ENCODE measurements at places on chromosomes 4 and X.

DNA sequence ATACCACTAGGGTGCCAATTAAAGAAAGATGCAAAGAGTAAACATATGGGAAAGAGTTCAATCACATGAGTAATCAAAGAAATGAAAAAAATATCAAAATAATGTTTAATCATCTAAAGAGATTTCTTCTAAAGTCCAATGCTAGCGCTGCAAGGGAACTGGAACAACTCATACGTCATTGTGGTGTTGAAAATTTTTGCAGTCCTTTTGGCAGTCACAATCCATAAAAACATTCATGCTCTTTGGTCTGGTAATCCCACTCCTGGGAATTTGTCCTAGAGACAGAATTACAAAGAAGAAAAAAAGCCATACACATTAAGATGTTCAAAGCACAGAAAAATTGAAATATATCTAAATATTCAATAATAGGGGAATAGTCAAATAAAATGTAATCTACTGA lies 4.6 kb downstream of the P2RY4 start:
- DNase-seq = no peak

DNA sequence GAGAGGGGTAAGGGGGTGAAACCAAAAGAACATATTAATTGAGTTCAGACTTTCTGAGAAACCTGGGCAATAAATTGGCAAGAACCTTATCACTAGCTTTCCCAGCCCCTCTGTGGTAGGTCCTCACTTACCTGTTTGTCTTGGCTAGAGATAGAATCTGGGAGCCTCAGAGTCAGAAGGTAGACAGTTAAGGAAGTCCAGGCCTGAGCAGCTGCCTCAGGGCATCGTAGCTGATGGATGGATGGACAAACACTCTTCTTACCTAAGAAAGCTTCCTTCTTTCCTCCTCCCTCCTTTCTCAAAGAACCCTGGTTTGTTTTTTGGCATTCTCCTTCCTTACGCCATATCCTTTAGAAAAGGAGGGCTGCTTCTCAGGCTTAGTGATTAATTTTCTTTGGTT lies 24.4 kb downstream of the FRAS1 start:
- DNase-seq = no peak

DNA sequence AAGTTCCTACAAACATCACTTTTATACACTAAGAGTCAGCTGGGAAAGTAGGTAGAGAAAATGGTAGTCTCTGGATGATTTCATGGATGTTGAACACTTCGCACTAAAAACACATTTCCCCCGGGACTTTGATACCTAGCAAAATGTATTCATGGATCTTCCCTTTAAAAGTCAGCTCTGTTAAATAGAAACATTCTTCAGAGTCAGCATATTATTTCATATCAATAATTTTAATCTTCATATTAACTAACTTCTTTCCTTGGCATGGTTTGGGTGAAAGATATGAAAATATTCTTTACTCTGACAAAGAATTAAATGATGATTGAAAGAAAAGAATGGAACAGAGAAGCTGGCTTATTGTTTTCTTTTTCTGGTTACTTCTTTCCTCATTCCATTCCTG lies 185.5 kb downstream of the NDST4 start:
- DNase-seq = no peak

- DNase-seq = no peak
Observed at GRCh38 chr4:12884846-12885796, 599.0 kb downstream of the RAB28 start.

DNA sequence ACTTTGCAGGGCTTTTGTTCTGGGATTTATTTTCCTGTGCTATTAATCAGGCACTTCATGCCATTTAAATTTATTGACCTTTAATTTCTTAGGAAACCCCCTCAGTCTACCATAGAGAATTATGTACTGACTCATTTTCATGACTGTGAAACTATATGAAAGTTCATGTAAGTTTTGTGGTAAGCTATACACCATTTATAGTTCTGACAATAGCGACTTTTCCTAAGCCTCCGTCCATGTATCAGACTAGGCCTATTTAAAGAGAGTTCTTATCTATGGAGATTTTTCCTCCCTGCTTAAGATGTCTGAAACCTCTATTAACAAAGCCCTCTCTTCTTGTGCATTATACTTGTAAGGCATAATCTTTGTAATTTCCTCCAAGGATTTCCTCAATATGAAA lies 111.6 kb downstream of the AFF2 start:
- no peak for DNase-seq

DNA sequence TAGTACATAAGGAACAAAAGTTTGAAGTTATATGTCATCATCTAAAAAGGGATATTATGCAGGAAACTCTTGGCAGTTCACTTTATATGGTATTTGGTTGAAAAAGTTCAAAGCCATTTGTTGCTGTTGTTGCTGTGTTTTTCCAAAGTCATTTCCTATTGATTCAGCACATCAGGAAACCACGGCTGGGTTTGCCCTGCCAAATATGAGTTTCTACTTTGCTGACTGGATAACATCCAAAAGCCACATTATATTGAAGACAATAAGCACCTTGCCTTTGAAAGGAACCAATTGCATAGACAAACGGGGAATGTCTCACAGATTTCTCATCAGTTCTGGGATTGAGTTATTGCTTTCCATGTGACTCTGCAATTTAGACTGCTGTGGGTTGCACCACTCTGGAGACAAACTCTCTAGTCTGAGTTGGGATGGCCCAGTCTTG lies 206.1 kb downstream of the SLC39A8 start:
- peak; percentile 77 for DNase-seq

DNA sequence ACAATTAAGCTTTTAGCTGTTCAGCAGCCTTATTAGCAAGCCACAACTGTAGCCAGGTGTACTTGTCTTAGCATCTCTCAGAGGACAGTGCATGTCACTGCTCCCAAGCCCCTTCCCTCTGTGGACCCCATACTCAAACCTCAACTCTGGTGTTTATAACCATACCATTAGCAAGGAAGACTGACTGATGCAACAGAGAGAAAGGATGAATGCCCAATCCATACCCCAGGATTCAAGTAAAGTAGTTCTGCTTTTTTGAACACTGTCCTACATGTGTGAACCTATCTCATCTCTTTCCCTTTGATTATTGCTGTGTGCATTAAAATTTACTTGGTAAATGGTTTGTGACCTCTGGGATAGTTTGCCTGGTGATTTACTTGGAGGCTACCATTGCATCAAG lies 22.8 kb upstream of the CYBB start:
- DNase-seq = no peak

GRCh38 chrX:7083468-7084396 lies 63.8 kb upstream of the STS start:
- DNase-seq = peak; percentile 96

DNA sequence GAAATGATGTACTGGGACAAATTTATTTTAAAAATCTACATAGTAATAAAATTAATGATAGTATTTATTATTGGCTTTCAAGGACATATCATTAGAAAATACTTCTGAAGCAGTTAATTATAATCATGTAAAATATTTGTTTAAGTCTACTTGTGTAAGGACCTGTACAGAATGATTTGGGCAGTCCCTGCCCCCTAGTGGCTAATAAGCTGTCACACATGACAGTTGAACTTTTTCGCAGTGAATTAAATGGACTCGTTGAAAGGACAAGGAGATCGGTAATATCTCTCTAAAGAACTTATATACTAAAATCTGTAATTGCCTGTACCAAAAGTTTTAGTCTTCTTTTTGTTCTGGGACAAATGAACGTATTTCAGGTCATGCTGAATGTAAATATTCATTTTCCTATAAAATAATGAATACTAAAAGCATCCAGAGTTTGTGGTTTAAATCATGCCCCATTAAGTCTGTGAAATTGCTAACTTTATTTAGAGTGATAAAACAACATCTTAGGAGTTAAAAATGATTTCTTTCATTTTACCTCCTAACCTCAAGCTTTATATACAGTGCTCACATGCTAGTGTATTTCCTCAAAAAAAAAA lies 13.6 kb downstream of the EXOC1 start:
- DNase-seq = peak; percentile 56

- no peak for DNase-seq
Observed at GRCh38 chr4:76354517-76355473, 48.3 kb downstream of the STBD1 start.

DNA sequence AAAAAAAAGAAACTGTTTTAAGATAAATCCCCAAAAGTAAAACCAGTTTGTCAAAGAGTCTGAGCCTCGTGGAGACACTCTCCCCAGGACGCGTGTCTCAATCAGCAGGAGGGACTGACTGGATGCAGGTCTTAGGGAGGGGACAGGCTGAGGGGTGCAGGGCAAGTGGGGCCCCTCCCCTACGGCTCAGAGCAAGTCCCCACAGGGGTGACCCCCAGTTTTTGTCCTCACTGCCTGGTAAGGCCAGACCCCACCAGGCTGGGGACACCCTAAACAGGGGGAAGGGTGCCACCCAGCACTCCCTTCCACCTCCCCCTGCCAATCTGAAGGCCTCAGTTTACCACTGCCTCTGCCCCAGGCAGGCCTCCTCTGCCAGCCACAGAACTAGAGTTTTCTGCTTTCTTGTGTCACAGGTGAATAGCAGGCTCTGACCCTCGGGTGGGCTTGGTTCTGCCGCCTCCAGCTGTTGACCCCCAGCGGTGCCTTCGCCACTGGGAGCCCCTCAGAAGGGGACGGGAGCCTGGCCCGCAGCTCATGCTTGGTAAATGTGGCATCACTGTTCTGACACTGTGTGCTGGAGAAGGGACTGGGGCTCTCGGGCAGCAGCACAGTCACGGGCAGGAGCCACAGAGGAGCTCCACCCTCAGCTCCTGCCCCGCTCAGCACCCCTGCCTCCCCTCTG lies 69.8 kb upstream of the MXD4 start:
- no peak for DNase-seq

- DNase-seq = no peak
Observed at GRCh38 chr4:173493041-173493440, 37.0 kb downstream of the HAND2 start.

- DNase-seq = peak; percentile 1
Observed at GRCh38 chrX:43504394-43504793, 151.7 kb upstream of the MAOA start.

DNA sequence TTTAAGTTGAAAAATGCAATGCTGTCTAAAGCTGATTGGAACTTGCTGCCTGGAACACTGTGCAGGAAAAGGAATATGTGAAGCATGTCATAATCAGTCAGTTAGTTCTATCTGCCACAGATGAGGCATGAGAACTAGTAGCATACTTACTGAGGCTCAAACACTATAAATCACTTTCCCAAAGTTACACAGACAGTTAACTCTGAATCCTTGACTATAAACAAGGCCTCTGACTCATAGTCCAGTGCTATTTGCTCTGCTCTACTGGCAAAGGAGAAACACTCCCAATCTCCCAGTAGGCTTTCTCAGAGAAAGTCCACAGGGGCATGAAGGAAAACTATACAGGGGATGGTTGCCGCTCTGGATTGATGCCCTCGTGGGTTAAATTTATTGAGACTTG lies 2078.4 kb upstream of the TENM3 start:
- peak; percentile 47 for DNase-seq

DNA sequence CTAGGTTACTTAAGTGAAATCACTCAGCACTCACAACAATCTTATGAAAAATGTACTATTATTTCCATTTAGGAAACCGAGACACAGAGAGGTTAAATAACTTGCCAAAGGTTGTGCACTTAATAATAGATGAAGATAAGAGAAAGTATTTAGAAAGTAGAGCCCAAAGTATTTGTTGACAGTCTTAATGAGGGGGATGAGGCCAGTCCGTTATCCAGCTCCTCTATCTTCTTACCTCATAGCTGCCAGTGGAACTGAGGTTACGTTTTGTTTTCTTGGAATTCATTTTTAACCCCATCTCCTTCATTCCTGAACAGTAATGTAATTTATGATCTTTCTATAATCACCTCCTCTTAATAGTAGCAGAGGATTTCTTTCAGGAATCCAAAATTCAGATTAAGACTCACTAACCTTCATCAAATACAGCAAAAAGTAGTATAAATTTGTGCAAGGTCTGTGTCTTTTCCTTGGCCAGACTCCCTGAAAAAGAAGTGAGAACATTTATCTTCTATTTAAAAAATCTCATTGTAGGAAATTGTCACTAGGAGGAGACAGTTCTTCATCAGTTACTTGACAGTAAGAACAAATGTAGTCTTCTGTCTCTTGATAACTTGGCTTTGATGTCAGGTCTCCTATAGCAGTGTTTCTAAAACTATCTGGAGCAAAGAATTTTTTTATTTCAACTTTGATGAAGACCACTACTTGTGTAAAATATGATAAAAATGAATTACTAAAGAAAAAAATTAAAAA lies 35.5 kb downstream of the F8 start:
- peak; percentile 23 for DNase-seq

DNA sequence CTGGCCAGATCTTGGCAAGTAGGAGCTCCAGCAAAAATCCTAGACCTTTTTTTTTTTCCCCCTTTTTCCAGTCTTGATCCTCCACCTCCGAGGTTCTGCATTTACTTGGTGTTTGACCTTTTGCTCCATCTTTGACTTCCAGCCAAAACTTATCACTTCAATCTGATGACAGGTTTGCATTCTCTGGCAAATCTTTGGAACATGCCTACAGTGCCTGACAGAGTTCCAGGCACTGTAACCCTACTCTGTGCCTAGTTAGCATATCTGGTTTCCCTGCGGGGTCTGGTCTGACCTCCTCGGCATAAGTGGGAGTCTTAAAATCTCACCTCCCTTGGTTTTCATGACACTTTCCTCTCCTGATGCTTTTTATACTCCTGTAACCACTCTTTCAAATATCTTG lies 39.4 kb upstream of the NR3C2 start:
- DNase-seq = peak; percentile 1

DNA sequence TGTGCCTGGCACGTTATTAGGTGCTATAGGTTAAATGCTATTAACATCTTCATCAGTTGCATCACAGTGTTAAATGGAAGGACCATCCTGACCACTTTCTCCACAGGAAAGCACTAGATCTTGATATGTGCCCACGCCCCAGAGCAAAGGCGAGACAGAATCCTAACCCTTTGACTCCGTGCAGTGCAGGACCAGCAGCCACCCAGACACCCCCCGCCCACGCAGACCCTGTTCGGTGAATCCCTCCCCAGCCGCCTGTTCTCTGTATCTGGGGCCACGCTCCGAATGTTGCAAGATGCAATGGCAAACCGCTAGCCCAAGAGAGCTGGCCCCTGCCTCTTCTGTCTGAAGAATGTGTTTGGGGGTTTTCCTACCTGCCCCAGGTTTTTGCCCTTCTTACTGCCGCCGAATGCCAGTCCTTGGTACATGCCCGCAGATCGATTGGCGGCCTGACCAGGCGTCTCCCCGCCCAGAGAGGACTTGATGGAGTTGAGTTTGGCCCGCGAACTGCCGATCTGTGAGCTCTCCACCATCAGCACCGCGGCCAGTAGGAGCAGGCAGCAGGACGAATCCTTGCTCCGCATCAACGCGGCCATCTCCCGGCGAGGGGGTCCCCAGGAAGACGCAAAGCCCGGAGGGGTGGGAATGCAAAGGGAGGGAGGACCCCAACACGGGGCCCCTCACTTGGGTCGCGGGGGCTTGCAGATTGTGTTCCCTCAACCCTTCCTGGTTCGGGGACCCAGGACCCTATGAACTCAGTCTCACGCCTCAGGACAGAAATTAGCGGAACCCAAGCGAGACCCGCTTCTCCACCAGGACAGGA lies 906 bp downstream of the DKK2 start:
- peak; percentile 18 for DNase-seq

- DNase-seq = no peak
Observed at GRCh38 chr4:3879681-3880614, 113.8 kb downstream of the ADRA2C start.

DNA sequence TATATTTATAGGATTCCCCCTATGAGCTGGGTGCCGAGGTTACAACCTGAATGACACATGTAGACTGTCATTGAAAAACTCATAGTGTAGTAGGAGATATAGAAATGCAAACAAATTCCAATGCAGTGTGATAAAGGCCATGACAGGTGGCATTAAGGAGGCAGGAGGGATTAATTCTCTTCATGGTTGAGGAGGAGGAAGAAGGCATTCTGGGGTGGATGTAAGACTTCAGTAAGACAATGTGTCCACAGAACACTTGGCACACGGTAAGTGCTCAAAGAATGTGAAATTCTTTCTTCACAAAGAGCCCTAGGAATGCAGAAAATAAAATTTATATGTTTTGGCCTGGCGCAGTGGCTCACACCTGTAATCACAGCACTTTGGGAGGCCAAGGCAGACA lies 136.5 kb downstream of the RBM47 start:
- DNase-seq = no peak
